ENCODE measurements at places on chromosomes 7 and 10. TPM values are rescaled to one million over a fixed set of nuclear protein-coding genes. Genes with fewer than 3 reads are reported as not detected.

The NODAL gene
- not detected for total RNA-seq

The NUPR2 gene
- not detected for total RNA-seq

The INHBA gene
- not detected for total RNA-seq

The MBL2 gene
- not detected for total RNA-seq

The CALD1 gene
- total RNA-seq, result not detected

The SLC13A1 gene
- total RNA-seq, result not detected

The CPA2 gene
- not detected for total RNA-seq

The MXI1 gene
- total RNA-seq, result 13.6 TPM

The BMPR1A gene
- total RNA-seq, result 19.5 TPM

The DDC gene
- not detected for total RNA-seq

The EFCAB10 gene
- total RNA-seq, result not detected

The FOXI2 gene
- not detected for total RNA-seq

The ADAM22 gene
- 5.8 TPM for total RNA-seq

The NXPH1 gene
- not detected for total RNA-seq

GRCh38 chr7:23486002-23486773 is 15.9 kb upstream of the IGF2BP3 start:
- no peak for DNase-seq

- peak; percentile 57 for DNase-seq
Measured at GRCh38 chr10:100827819-100828737, 82.7 kb downstream of the PAX2 start.

- no peak for DNase-seq
Measured at GRCh38 chr7:151416941-151417315, 7.1 kb upstream of the WDR86 start.

GRCh38 chr7:127799535-127800305 is 147.7 kb downstream of the SND1 start:
- no peak for DNase-seq

DNA sequence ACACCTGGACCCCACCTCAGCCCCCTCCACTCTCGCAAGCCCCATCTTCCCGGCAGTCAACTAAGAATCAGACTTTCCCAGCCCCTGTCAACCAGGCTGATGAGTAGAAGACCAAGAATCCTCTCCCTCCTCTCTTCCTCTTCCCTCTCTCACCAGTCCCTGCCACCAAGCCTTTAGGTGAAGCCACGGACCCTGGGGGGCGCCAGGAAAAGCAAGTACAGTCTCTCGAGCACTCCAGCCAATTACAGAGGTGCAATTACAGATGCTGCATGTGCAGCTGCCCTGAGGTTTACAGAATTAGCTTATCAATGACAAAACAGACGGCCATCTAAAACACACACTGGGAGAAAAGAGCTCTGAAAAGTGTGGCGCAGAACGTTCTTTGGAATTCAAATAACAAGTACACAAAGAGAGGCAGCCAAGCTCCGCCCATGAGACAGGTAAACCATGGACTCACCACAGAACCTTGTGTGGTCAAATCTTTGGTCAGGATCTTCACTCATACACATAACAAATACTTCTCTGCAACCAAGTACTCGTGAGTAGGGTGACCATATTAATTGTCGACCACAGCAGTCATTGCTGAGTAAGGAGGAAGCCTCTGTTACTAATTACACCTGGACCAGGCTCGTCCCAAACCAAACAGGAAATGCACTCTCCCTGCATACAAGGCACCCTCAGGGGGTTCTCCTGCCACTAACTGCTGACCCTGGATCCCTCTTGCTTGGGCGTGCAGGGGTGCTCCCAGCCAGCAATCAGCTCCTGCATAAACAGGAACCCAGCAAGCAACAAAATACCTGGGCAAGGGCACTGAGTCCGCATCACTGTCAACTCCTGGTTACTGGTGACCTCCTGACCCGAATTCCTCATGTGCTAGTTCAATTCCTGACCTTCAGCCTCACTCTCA is 189.2 kb downstream of the FAM107B start:
- peak; percentile 69 for DNase-seq

- no peak for DNase-seq
Measured at GRCh38 chr10:73809061-73809818, 2.2 kb downstream of the NDST2 start.

GRCh38 chr10:79336276-79336675 is 11.0 kb upstream of the PPIF start:
- DNase-seq, result no peak

GRCh38 chr7:158470336-158470735 is 117.3 kb downstream of the PTPRN2 start:
- DNase-seq, result no peak

DNA sequence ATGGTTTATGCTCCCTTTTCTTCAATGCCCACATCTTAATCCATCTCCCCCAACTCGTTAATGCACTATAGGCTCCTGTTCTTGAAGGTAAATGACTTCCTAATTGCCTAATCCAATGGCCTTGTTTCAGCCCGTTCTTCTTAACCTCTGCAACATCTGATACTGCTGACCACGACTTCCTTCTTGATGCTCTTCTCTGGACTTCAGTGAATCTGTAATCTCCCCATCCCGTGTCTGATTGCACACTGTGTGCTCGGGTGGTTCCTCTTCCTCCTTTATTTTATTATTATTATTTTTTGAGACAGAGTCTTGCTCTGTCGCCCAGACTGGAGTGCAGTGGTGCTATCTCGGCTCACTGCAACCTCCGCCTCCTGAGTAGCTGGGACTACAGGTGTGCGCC is 58.9 kb downstream of the HIPK2 start:
- DNase-seq, result no peak

- no peak for DNase-seq
Measured at GRCh38 chr10:55870186-55870585, 490.9 kb downstream of the ZWINT start.

DNA sequence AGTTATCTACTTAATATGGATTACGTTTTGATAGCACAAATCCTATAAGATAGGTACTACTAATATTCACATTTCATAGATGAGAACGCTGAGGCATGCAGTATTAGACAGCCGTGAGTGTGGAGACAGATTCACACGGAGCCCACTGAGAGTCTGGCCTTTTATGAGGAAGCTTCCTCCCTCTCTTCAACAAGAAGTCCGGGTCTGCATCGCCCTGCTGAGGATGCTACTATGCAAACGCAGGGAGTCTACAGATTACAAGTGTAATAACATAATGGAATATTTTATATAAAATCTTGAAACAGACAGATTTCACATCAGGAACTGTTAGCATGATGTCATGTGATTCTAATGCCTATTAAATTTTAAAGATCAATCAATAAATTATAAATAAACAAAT is 255.9 kb upstream of the GLI3 start:
- no peak for DNase-seq

- DNase-seq, result peak; percentile 53
Measured at GRCh38 chr10:96017191-96017687, 26.1 kb upstream of the CCNJ start.

GRCh38 chr10:26556748-26557640 is 118.9 kb downstream of the APBB1IP start:
- DNase-seq, result peak; percentile 51

DNA sequence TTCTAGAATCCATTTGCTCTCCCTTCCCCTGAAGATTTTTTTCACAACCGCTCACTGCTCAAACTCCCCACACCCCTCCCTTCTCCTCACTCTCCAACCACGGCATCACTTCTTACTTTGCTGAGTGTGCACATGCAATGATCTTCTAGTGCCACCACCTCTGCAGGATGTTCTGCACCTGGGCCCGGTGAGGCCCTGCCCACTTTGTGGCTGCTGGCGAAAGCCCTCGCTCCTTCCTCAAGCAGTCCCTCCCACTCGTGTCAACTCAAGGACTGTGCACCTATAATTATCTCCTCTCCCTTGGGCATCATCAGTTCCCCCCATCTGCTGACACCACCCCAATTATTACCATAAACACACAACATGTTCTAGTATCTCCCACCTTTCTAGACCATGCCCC is 91.0 kb upstream of the LANCL2 start:
- no peak for DNase-seq

DNA sequence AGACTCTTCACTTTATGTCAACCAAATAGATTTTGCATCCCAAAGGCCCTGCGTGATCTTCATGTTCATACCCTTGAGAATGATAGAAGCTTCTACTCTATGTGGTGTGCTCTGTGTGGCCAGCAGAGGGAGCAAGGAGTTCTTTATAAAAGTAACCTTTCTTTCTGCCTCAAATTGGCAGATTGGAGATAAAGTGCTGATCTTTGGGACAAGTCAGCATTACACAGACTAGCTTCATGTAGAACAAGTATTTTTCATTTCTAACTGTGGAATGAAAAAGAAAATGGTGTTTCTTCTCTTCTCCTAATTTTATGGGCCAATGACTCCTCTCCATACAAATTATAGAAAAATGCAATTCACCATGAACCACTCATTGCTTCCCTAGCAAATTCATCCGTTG is 1214.1 kb downstream of the SORCS1 start:
- DNase-seq, result peak; percentile 40

DNA sequence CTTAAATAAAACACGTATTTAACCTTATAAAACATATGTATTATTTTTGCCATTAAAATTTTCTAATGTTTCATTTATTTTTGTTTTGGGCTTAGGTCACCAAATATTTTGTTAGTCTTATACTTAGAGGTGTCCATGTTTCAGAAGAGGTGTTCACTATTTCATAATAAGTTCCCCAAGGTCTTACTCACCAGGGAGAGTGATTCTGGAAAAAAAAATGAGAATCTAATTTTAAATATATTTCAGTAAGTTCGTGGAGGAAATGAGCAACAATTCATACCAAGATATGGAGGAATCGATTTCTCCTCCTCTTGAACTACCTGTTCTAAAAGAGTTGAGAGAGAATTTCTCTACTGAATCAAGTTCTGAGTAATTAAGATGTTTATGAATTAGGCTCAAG is 271.6 kb upstream of the SLC26A5 start:
- no peak for DNase-seq

DNA sequence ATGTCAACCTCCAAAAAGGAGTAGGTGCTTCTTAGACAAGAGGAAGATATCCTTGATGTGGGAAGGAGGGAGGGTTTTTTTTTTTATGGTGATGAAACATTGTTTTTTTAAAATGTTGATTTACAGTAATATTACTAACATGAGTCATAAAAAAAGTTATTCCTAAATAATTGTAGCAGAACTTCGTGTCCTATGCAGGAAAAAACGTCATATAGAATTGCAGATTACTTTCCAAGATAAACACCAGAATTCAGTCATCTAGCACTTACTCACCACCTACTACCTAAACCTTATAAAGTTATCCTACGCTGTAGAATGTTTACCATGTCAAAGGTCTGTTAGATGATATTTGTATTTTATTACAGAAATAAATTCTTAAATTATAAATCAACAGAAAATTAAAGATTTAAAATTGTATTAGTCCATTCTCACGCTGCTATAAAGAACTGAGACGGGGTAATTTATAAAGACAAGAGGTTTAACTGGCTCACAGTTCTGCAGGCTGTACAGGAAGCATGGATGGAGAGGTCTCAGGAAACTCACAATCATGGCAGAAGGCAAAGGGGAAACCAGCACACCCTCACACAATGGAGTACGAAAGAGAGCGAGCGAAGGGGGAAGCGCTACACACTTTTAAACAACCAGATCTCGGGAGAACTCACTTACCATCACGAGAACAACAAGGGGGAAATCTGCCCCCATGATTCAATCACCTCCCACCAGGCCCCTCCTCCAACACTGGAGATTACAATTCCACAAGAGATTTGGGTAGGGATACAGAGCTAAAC is 105.2 kb upstream of the NEBL start:
- DNase-seq, result no peak

DNA sequence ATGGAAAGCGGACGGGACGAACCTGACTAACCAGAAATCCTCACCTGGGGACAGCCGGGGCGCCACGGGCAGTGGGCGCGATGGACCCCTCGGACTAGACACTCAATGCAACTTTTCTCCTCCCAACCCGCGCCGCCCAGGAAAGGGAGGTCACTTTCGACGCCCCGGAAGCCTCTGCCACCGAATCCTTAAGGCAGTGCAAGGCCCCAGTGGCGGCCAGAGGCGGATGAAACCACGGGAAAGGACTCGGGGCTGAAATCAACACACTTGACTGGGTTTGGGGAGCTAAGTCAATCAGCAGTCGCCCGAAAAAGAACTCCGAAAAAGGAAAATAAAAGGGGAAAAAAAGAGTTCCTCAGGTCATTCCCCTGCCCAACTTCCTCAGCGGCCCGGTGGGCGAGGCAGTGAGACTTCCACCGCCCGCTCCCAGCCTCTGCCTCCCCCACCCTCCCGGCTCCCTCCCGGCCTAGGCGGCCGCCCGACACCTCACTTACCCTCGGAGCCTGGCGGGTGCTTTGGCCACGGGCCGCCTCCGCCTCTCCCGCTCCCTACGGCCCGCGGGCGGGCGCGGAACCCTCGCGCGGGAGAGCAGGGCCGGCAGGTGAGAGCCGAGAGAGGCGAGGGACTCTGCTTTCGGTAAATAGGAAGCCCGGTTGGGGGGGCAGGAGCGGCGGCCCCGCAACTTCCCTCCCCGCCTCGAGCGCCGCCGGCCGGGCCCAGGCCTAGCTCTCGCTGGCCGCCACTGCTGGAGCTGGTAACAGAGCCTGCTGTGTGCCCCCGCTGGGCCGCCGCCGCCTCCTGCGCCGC is 518 bp downstream of the WAPL start:
- DNase-seq, result peak; percentile 71

DNA sequence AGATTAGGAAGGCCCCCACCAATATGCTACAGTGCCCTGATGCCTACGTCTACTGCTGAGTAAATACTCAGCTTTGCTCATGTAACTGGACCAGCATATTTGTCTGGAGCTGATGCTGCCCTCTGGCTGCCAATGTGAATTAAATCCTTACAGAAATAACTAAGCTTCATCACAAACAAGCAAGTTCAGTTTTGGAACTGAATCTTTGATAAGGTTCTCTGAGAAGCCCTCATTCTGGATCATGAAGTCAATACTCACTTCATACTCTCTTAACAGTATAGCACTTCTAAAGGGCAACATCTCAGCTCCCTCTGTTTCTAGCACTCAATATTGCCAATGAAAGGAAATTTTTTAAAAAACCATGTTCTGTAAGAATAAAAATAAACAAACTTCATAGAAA is 246.7 kb downstream of the ETV1 start:
- DNase-seq, result no peak

GRCh38 chr7:2641406-2642393 is 9.9 kb downstream of the TTYH3 start:
- DNase-seq, result no peak

GRCh38 chr10:119468542-119469324 is 73.8 kb downstream of the RGS10 start:
- no peak for DNase-seq

DNA sequence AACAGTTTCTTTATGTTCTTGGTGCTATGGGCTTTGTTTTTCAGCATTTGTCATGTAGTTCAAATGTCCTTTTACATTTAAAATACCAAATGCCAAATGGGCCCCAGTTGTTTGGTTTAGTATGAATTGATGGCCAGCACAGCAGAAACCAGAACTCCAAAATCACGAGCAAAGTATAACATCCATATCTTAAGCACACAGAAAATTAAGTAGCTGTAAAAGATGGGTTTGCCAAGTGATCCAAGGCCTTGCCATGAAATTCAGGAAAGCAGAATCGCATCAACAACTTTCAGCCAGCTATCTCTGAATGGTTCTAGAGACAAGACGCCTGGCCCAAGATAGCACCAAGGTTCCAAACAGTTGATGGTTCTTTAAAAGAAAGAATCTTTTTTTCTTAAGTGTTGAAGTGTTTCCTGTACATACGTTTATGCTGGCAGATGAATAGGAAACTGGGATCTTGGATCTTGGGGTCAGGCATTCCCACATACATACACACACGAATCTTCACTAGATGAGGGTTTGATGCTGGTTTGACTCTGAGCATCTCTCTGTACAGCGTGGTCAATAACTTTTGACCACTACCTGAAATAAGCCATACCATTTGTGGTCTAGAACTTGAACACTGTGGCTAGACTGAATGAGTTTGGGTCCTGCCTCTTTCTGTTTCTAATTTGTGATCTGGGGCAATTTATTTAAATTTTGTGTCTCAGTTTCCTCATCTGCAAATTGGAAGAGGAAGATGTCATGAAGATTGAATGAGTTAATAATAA is 711.8 kb downstream of the KCNMA1 start:
- no peak for DNase-seq
